ENCODE measurements at places on chromosomes 11 and 22.

- DNase-seq, result no peak
Observed at GRCh38 chr11:71395774-71396173, 52.4 kb downstream of the DHCR7 start.

DNA sequence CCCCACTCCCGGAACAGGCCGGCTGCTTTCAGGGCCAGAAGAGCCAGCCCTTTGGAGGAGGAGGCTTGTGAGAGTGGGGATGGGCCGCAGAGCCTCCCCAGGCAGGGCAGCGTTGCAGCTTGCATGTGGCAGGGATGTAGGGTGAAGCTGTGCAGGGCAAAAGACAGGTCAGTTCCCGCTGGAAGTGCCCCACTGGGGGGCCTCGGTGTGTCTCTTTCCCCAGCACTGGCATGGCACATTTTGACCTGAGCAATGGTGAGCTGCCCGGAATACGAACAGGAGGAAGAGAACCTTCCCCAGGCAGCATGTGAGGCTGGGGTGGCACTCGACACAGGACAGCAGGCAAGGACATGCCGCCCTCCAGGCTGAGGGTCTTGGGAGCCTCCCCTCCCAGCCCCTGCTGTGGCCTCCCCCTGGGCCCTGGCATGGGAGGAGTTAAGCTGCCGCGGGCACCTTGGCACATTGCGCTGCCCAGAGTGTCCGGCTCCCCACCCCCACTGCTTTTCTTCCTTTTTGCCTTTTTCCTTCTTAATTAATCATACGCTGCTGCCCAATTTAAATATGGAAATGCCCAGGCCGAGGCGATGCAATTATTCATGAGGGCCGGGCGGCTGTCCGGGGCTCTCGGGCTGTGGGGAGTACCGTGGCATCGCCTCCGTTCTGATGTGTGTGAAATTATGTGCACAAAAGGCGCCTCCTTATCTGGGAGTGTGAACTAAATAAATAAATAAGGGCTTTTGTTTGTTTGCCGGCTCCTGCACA, 76.0 kb upstream of the WNT7B start:
- no peak for DNase-seq

- DNase-seq, result no peak
Observed at GRCh38 chr11:78426845-78427244, 9.2 kb upstream of the GAB2 start.

DNA sequence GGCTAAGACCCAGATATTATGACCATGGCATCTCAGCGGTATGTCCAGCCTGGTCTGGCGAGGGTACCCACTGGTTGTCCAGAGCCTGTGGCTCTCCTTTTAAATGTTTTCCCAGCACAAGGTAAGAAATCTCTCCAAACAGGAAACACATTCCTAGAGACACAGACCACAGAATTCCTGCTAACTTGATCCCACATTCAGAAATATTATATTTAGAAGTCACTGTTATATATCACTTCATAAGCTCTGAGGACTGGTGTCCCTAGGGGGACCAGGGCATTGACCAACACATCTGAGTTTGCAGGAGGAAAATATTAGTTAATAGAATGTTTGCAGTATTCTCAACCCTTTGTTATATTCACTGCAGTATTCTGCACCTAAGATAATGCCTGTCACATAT, 23.1 kb downstream of the TMPRSS13 start:
- DNase-seq, result no peak

DNA sequence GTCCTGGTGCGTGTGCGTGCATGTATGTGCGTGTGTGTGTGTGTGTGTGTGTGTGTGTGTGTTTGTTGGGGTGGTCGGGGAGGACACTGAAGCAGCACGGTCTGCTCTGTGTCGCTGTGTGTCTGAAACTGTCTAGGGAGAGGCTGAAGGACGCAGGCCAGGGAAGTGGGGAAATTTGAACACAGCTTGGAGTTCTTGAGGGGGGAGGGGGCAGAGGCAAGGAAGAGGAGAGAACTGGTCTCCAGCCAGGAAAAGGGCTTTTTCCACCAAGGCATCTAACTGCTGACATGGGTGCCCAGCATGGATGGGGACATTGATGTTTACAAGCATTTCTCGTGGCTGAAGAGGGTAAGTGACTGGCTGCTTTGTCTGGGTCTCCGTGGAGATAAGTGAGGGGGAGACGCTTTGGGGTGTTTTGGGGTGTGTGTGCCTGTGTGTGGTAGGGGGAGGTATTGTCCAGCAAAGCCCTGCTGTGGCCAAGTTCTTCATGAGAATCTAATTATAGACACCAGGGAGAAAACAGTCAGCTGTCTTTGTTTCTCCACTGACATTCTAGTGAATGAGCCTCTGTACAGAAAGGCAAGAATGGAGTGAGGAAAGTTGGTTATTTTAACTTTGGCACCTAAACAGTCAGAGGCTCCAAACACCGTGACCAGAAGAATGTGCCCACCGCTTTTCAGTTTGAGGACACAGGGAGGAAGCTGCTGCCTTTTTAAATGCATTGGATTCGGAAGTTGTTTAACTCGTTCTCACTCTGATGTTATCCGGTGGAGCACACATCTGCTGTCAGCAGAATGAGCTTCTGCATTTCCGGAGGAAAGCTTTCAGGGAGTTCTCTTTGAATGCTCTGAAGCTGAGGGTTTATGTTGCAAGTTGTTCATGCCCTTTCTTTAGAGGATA, 63.7 kb downstream of the PPFIBP2 start:
- no peak for DNase-seq

- DNase-seq, result no peak
Observed at GRCh38 chr11:82092904-82093303, 640.8 kb downstream of the FAM181B start.

- no peak for DNase-seq
Observed at GRCh38 chr11:74001822-74002286, 7.0 kb downstream of the UCP3 start.

- no peak for DNase-seq
Observed at GRCh38 chr11:100857236-100858005, 170.3 kb downstream of the ARHGAP42 start.

DNA sequence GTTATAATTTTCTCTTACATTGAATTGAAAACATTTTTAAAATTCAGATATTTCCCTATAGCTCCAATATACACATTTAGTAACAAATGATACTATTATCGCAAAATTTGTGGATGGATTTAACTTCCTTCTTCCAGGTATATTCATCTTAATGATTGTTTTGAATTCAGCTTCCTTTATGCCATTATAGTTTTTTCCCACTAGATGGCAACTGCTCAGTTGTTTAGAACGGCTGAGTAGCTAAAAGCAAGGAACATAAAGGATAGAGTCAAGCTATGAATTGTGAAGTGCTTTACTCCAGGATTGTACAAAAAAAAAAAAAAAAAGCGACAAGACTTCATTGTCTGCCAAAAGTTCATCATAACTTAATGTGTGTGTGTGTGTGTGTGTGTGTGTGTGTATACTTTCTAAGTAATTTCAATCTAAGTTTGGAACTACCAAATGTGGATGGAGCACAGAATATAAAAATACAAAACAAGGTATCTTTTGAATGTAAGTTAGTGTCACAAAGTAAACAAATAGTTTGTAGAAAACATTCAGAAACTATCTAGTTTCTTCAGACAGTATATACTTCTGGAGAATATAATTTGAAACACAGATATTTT, 846.4 kb downstream of the DLG2 start:
- DNase-seq, result no peak

DNA sequence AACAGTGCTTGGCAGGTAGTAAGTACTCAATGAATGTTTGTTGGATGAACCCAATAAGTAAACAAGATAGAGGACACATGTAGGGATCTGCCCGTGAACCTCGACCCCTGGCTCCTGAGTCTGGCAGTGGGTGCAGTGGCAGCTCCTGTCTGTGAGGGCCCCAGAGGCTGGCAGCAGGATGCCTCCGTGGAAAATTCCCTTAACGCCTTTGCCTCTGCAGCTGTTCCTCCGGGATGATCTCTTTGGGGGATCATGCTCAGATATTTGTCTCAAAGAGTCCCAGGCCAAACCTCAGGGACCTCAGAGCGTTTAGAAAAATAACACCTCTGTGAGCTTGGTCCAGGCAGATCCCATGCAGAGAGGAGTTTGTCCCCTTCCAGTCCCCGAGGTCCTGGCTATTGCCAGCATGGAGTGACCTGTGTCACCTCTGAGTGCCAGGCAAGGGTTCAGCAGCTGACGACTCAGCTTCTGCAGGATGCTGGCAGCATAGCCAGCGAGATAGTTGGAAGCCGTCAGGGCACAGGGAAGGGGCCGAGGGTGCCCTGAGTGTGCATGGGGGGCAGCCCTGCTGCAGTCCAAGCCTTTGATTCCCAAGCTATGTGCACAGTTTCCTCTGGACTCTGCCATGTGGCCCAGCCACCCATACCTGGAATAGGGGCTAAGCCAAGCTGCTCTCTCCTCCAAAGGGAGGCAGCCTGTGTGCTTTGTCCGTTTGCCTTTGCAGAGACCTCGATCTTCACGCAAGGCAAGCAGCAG, 613 bp upstream of the MCHR1 start:
- DNase-seq, result no peak

GRCh38 chr11:115659061-115659963, 155.1 kb upstream of the CADM1 start:
- DNase-seq, result no peak

DNA sequence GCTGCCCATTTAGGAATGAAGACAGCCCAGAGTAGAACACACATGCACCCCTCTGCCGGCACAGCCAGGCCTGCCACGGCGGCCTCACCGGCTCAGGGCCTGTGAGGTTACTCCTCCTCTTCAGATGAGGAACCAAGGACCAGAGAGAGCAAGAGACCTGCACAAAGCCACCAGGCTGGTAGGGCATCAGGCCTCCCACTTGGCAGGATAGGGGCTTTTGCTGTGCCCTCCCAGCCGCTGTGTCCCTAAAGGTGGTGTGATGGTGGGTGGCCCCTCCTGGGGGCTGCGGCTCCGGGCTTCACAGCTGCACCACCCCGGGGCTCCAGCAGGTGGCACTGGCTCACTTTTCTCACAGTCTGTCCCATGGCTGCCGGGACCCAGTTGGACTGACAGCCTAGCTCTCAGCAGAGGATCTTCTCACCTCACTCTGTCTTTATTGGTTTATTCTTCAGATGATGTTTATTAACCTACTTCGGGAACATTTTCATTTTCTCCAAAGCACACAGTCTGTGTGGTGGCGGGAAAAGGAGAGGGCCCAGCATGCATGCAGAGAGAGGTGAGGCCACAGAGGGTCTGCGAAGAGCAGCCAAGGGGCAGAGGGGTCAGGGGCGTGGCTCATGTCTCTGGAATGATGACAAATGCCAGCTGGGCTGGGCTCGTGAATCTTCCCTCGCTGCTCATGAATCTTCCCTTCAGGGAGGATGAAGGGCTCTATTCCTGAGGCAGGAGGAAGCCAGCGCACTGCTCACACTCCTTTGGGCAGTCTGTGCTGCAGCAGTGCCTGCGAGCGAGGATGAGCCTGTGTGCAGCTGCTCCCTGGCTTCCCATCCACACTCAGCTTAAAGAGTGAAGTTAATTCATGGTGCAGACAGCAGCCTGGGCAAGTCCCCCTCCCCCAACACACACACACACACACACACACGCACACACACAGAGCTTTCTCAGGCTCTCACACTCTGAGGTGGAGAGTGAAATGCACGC, 101.1 kb upstream of the PITPNB start:
- peak; percentile 20 for DNase-seq

- DNase-seq, result no peak
Observed at GRCh38 chr11:102546427-102546826, 15.9 kb upstream of the MMP7 start.

- DNase-seq, result no peak
Observed at GRCh38 chr11:17748761-17749721, 14.5 kb downstream of the KCNC1 start.

Measured in NCI-H1930 (cell line).